ENCODE measurements at places on chromosomes 12 and 14. TPM values are rescaled to one million over a fixed set of nuclear protein-coding genes. Genes with fewer than 3 reads are reported as not detected.

- no peak for DNase-seq
- H3K27me3 ChIP-seq: no peaks in the 10 kb centered on the region
- H3K27ac ChIP-seq: no peak overlapping the region
Measured at GRCh38 chr12:107655281-107656065, 30.1 kb upstream of the PWP1 start.

GRCh38 chr12:113030875-113031525, 25.5 kb upstream of the DTX1 start:
- no peak overlapping the region for H3K4me3 ChIP-seq
- no peaks in the 10 kb centered on the region for H3K36me3 ChIP-seq
- peaks cover 2% of the 10 kb centered on the region for H3K27me3 ChIP-seq
- DNase-seq: no peak

- H3K36me3 ChIP-seq: peaks cover 3% of the 10 kb centered on the region
- no peak for DNase-seq
- no peak overlapping the region for H3K4me3 ChIP-seq
- H3K4me1 ChIP-seq: peaks cover 57% of the 10 kb centered on the region
- H3K27me3 ChIP-seq: no peaks in the 10 kb centered on the region
Measured at GRCh38 chr14:103634156-103634555, 5.1 kb downstream of the KLC1 start.

- DNase-seq: no peak
- no peak overlapping the region for H3K27ac ChIP-seq
- no peak overlapping the region for H3K4me3 ChIP-seq
- no peaks in the 10 kb centered on the region for H3K27me3 ChIP-seq
- peaks cover 30% of the 10 kb centered on the region for H3K4me1 ChIP-seq
Measured at GRCh38 chr14:56173365-56173922, 55.2 kb downstream of the PELI2 start.

DNA sequence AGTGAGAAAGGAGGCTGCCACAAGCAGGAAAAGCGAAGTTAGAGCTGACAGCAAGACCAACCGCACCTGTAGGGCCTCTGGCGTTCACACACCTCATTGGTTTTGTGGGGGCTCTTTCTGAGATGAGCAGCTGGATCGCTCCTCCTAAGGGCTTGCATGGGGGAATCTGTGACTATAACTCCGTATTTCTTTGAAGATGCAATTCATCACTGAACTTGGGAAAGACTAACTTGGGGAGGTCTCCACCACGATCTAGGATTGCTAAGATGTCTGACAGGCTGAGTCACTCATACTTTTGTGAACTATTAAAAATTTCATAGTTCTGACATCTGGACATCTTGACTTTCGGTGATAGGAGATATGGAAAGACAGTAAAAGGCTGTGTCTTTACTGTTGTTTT, 173.6 kb downstream of the ETV6 start:
- H3K27me3 ChIP-seq: no peaks in the 10 kb centered on the region
- peaks cover 39% of the 10 kb centered on the region for H3K4me1 ChIP-seq
- H3K27ac ChIP-seq: no peak overlapping the region
- peaks cover 11% of the 10 kb centered on the region for H3K36me3 ChIP-seq
- H3K4me3 ChIP-seq: no peak overlapping the region

DNA sequence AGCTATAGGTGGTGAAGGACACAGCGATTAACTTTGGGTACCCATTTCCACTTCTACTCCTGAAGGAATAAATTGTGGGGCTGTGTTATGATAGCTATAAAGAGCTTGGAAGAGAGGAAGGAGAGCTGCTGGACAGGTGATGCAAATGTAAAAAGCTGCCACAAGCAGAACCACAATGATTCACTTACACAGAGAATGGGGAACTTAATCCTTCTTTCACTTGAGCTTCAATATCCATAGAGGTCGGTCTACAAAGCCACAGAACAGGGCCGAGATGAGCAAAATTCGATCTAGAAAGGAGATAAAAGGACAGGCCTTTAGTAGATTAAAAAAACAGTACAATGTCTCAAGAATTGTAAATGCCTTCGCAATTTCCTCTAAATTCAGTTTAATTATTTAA, 831.1 kb downstream of the LRFN5 start:
- H3K36me3 ChIP-seq: no peaks in the 10 kb centered on the region
- H3K4me3 ChIP-seq: no peak overlapping the region
- H3K27ac ChIP-seq: no peak overlapping the region
- DNase-seq: no peak
- no peaks in the 10 kb centered on the region for H3K27me3 ChIP-seq

DNA sequence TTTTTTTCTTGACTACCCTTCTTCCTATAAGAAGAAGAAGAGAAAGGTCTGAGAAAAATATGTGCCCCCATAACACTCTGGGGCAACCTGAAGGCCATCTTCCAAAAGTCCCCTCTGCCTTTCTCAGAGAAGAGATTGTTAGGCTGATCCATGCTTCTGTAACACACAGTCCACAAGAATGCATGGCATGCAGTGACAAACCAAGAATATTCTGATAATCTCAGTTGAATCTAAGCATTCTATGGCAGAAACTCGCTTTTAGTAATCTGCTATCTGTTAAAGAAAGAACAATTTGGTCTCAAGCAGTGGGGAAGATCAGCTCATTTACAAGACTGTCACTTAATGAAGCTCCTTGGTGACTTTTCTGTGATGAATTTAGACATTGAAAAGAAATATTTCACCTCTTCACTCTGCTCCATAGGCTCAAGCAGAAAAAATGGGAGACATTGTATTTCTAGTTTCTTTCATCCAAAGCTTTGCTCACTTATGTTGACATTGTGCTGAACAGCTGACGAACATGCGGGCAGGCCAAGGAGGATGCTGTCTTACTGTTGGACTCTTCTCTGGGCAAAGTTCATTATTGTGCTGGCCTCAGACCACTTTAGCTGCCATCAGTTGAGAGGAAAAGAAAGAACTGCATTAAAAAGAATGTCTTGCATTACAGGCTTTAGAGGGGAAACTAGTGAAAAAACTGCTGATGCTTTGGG, 957.1 kb downstream of the DIO2 start:
- no peaks in the 10 kb centered on the region for H3K27me3 ChIP-seq
- no peak for DNase-seq
- H3K4me3 ChIP-seq: no peak overlapping the region
- no peaks in the 10 kb centered on the region for H3K36me3 ChIP-seq
- H3K27ac ChIP-seq: no peak overlapping the region
- H3K4me1 ChIP-seq: no peaks in the 10 kb centered on the region

DNA sequence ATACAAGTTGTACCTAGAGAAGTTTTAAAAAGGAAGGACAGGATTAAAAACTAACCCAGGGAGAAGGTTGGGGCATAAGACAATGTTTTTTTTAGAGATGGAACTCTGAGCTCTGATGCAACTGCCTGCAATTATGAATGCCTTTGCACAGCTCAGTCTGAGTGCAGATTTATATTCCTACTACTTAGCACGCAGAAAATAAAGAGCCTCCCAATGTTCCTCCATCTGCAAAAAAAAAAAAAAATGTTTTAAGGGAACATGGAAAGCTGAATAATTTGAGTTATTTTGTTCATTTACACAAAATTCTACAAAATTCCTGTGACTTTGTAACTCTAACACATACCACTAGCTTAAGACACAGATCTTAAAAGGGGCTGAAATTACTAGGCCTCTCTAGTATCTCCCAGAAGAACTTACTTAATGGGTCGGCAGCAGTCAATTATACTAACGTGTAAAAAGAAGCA, 15.7 kb downstream of the CLIP1 start:
- no peak for DNase-seq
- peaks cover 5% of the 10 kb centered on the region for H3K4me1 ChIP-seq
- no peak overlapping the region for H3K4me3 ChIP-seq
- H3K27ac ChIP-seq: no peak overlapping the region
- H3K36me3 ChIP-seq: no peaks in the 10 kb centered on the region

The PNP gene
- 73.6 TPM for total RNA-seq

The GDF3 gene
- total RNA-seq: not detected

The CCDC177 gene
- total RNA-seq: not detected

The TOMM20L gene
- total RNA-seq: 0.56 TPM

The MBD6 gene
- 74.7 TPM for total RNA-seq

The CBLN3 gene
- 1.6 TPM for total RNA-seq

The PAPLN gene
- total RNA-seq: 0.14 TPM
